ENCODE measurements at places on chromosomes 12 and 14.

- no peak for DNase-seq
These were observed 115.6 kb downstream of the RBM19 start for GRCh38 chr12:113850309-113851056.

GRCh38 chr14:77681196-77682157 is 26.3 kb downstream of the ALKBH1 start:
- DNase-seq = no peak

GRCh38 chr14:101476258-101476915 is 84.9 kb upstream of the DIO3 start:
- no peak for DNase-seq

GRCh38 chr12:111193496-111193895 is 175.4 kb downstream of the PHETA1 start:
- no peak for DNase-seq

GRCh38 chr12:109630815-109631214 is 57.2 kb downstream of the MVK start:
- DNase-seq = no peak

DNA sequence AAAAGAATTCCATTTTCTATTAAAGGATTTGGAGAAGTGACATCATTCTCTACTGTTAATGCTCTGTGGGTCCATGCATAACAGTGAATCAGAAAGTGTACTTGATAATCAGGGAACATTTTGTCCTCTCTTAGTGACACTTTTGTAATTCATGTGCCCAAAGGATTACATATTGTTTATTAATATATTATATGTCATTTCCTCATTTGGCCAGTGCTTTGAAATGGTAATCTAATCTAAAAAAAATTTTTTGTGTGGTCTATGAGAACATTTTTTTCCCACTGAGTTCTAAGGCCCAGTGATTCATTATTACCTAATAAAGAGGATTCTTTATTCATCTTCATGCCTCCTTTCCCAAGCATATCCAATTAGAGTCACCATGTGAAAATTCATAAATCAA is 79.7 kb upstream of the MYF6 start:
- DNase-seq = no peak

GRCh38 chr12:46835785-46836184 is 10.0 kb upstream of the SLC38A4 start:
- DNase-seq = no peak

DNA sequence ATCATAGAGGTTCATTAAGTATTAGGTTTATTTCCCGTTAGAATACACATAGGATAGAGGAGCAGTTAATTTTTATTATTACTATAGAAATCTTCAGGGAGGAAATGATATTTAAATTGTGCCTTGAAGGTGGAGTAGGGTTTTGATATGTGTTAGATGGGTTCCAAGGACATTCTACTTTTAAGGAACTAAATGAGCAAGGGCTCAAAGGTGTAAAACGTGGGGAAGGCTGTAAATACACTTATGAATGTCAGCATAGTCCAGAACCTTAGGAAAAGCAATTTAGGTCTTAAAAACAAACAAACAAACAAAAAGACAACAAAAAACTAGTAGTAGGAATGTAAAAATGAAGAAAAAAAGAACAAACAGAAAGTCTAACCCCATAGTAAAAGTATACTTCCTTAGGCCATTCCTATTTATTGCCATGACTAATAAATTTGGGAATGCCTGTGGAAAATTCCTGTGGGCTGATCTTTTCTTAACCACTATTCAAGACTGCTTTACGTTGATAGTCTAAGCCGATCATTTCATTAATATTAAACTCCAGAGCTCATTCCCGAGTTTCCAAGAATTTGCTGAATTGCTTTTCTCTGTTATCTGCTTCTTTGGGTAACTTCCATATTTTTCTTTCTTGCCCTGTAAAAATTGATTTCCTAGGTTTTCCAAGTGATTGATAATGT is 180.3 kb downstream of the RAD51B start:
- DNase-seq = no peak

DNA sequence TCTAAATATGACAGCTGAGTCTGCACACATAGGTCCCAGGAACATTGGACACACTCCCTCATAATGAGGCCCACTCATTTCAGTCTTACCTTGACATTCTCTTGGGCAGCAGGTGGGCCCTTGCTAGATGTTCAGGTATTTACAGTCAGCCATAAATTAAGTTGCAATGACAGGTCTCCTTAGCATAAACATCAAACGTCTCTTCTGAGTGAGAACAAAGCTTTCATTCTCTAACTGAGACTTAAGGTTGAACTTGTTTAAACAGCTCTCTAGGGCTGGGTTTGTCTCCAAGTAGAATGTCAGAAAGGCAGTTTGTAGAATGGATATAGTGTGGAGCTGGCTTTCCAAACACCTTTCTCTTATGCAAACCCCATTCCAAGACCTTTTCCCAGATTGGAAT is 10.3 kb downstream of the ACVR1B start:
- DNase-seq = no peak

- DNase-seq = no peak
These were observed 51.9 kb downstream of the SUSD6 start for GRCh38 chr14:69663300-69663643.

DNA sequence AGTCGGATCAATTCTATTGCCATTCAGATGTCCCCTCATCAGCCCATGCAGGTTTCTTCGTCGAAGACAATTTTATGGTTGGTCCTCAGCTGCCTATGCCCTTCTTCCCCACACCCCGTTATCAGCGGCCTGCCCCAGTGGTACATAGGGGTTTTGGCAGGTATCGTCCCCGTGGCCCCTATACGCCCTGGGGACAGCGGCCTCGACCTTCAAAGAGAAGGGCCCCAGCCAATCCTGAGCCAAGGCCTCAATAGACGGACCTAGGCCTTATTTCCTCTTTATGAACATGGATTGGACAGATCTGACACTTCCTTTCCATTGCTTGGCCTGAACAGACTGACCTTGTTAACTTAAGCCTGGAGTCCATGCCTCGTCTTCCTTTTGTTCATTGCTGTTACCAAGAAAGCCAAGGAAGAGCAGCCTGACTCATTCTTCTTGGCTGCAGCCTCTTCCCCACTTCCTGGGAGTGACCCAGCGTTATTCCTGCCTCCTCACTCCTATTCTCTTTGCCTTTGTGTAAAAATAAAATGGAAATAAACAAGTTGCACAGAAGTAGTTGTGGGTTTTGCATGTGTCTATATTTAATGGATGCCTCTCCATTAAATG is 156.5 kb upstream of the AMIGO2 start:
- DNase-seq = no peak

DNA sequence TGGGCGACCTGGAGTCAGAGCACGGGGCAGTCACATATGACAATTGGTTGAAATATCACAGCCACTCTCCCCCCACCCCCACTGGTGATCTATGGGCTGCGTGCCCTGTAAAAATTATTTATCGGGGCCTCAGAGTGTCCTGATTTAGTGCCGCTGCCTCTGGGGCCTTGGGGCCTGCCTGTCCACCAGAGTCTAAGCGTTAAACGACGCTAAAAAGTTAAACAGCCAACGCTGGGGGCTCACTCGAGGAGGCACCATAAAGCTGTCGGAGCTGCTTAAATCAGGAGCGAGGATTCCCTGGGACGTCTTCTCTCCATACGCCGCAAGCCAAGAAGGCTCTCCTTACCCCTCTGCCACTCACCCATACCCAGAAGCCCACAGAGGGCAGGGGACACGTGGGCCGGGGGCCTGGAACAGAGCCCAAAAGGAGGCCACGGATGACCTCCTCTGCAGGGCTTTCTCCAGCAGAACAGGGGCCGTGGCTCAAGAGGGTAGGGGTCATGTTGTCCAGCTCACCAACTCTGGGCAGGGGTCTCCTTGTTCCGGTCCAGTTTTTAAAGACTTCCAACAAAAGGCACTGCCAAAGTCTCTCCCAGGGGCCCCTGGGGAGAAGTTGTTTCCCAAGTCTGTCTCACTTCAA is 42.2 kb downstream of the SMUG1 start:
- DNase-seq = no peak

DNA sequence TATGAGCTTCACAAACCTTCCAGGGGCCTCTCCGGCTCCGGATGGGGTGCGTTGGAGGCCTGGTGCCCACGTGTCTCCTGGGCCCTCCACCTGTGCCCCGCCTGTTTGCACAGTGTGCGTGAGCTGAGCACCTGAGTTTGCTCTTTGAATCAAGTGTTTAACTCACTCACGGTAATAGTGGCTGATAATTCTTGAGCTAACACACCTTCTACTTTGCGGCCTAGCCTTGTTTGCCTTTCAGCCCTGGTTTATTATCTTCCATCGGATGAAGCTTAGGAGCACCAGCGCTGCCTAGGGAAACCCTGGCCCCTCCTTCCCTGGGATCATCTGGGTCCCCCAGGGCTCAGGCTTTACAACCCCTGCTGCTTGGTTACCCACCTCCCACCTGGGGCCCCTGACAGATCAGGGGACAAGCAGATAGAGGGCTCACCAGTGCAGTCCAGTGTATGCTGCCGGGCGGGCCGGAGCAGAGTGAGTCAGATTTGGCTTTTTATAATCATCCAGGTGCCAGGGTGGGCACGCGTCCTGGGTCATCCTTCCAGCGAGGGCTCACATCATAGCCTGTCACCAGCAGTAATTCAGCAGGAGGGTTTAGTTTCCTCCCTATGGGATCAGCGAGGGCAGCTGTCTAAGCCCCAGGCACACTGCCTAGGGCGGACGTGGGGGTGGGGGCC is 62.8 kb upstream of the RFLNA start:
- DNase-seq = no peak

DNA sequence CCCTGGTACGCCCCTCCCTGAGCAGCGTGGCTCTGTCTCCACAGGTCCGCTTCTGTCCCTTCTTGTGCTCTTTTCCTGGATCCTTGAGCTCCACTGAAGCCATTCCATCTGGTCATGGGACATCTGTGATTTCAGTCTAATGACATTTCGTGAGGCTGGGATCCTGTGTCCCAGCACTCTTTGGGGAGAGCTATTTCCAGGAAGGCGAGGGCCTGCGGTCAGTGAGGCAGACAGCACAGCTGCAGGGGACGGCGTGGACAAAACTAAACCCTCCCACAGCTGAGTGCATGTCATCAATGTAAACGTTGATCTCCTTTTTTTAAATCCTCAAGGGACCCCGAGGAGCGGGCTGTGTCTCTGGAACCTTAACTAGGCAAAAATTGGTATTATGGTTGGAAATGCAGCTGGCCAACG is 127.7 kb downstream of the DACT1 start:
- DNase-seq = no peak

DNA sequence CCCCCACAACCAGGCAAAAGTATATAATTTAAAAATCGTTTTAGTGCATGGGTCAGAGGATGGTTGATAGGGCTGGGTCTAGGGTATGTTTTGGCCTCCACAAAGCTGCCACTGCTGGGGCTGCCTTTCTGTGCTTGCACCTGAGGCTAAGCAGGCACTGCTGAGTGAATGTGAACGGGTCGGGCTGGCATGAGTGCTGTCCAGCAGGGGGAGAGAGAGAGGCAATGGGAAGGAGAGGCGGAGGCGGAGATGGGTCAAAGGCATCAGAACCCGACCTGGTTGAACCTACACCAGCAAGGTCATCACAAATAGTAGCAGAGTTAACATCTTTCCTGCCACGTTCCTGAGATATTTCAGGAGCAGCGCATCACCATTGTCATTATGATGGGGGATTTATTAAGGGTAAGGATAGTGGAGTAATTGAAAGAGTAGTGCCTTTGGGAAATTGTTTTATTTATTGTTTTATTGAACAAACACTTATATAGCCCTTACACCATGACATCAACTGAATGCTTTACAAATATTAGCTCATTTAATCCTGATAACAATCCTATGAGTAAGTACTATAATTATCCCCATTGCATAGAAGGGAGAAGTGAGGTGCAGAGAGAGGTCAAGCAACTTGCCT is 5.8 kb upstream of the NRXN3 start:
- no peak for DNase-seq

- DNase-seq = no peak
These were observed 70.9 kb downstream of the MON2 start for GRCh38 chr12:62537551-62537950.

DNA sequence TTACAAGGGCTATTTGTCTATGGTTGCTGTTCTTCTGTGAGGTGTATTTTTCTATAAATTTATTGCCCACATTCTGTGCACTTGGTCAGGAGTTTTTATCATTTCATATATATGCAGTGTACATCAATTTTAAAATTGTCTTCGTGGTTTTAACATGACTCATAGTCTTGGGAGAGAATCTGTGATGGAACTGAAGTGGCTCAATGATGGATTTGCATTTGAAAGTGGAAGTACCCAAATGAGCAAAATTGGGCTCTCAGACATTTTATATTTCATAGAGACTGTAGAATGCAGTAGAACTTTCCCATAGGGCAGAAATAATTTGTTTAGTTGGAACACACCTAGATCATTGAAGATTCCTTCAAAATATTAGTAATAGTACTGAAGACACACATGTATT is 1.9 kb upstream of the SCFD1 start:
- no peak for DNase-seq

- DNase-seq = no peak
These were observed 225.0 kb upstream of the ARID2 start for GRCh38 chr12:45504316-45505010.

- no peak for DNase-seq
These were observed 52.0 kb upstream of the RIMBP2 start for GRCh38 chr12:130768120-130768519.

- no peak for DNase-seq
These were observed at the start of gene CD4 for GRCh38 chr12:6788972-6789924. CD4 (plus strand) TSS chr12:6789528; CDS start chr12:6800139, 10,611 bp downstream.

DNA sequence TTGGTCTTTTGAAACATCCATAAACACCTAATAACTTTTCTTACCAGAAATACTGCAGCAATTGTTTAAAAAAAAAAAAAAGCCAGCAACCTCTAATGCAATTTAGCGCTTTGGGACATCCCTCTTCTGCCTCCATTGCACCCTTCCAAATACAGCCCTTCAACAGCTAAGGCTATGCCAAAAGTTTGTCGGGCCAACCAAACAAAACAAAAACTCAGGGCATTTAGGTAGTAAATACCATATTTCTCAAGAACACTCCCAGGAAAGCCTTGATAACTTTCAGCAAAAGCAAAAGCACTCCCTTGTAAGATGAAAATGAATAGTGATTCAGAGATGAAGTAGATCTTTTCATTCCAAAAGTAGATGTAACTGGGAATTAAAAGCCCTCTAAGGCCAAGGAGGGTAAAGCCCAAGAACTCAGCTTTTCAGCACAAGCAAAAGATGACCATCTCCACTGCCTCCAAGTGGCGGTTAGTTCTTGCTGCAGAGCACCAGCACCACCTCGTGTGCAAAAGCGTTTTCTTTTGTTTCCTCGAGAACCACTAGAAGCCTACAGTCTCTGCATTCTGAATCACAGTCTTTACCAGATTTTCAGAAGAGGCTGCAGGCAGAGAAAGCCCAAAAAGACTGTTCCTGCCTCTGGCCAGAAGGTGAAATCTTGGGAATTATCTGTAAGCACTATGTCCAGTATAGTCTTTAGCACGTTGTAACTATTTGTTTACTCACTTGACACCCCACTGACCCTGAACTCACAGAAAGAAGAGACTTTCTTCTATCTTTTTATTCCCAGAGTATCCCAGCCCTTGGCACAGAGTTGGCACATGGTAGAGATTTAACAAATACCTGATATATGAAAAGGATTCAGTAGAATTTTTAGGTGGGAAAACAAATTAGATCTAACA is 53.1 kb downstream of the SIX6 start:
- DNase-seq = peak; percentile 5

GRCh38 chr12:45743247-45743646 is 13.7 kb downstream of the ARID2 start:
- DNase-seq = no peak

GRCh38 chr14:105414456-105415371 is 4.9 kb upstream of the MTA1 start:
- DNase-seq = peak; percentile 79

GRCh38 chr14:39492267-39492666 is 60.0 kb upstream of the FBXO33 start:
- DNase-seq = no peak

- no peak for DNase-seq
These were observed 1.7 kb downstream of the RARG start for GRCh38 chr12:53230108-53230845.
